ENCODE measurements at places on chromosomes 4 and X. TPM values are rescaled to one million over a fixed set of nuclear protein-coding genes. Genes with fewer than 3 reads are reported as not detected.

DNA sequence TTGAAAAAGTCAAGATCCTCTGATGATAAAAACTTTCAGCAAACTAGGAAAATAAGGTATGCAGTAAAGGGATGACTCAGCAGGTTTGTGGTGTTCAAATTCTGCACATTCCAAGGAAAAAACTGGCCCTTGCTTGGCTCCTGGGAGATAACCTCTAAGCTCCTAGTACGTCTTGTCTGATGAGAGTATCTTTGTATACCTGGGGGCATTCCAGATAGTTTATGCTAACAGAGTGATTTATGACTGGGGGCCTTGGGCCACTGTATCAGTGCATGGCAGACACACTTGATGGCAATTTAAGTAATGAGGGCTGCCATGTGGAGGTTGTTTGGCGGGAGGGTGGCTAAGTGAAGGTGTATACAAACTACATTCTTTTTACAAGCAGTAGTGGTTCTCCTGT lies 56.9 kb downstream of the NSG1 start:
- no peaks in the 10 kb centered on the region for H3K27me3 ChIP-seq
- H3K36me3 ChIP-seq, result no peaks in the 10 kb centered on the region
- peak; percentile 15 for DNase-seq
- H3K27ac ChIP-seq, result no peak overlapping the region
- H3K4me1 ChIP-seq, result no peaks in the 10 kb centered on the region
- H3K4me3 ChIP-seq, result no peak overlapping the region

DNA sequence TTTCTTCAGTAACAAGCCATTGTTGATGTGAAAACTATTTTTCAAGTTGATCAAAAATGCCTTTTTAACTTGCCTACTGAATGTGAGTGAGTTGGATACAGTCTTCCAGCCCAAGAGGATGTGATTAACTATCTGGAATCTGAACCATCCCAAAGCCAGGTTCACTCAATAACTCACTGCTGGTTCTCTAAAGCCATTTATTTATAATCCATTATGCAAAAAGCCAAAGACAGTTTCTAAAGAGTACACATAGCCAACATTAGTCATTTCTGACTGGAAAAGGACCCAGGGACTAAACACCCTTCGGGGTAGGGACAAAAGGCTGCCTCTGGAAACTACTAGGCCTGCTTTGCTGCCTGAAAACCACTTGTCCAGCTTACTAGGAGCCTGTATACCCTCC lies 109.6 kb downstream of the SHROOM4 start:
- H3K4me3 ChIP-seq, result no peak overlapping the region
- H3K27me3 ChIP-seq, result no peaks in the 10 kb centered on the region
- H3K27ac ChIP-seq, result no peak overlapping the region
- no peaks in the 10 kb centered on the region for H3K36me3 ChIP-seq
- no peaks in the 10 kb centered on the region for H3K4me1 ChIP-seq

DNA sequence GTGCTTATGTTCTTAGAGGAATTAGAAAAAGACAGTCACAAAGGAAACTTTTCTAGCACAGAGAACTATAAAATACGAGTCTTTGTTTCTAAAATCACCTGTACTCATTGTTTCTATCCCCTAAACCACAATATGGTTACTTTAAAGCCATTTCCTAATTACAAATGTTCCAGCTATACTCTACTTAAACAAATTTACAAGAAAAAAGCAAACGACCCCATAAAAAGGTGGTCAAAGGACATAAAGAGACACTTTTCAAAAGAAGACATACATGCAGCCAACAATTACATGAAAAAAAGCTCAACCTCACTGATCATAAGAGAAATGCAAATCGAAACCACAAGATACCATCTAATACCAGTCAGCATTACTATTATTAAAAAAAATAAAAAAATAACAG lies 447.3 kb downstream of the RAB28 start:
- DNase-seq, result no peak
- no peak overlapping the region for H3K4me3 ChIP-seq
- no peak overlapping the region for H3K27ac ChIP-seq
- H3K4me1 ChIP-seq, result no peaks in the 10 kb centered on the region
- H3K36me3 ChIP-seq, result no peaks in the 10 kb centered on the region

DNA sequence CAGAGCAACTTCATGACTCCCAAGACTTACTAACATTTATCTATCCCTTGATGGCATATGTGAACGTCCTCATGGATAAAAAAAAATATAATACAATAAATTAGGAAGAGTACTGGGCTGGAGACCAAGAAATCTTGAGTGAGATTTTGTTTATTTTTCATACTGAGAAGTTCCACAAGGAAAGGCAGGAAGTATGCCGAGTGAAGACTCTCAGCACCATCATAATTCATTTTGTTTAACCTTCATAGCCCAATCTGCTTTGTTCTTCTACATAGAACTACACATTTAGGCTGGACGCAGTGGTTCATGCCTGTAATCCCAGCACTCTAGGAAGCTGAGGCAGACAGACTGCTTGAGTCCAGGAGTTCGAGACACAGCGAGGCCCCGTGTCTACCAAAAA lies 198.3 kb downstream of the NSUN7 start:
- H3K4me3 ChIP-seq, result no peak overlapping the region
- no peak overlapping the region for H3K27ac ChIP-seq
- no peak for DNase-seq

DNA sequence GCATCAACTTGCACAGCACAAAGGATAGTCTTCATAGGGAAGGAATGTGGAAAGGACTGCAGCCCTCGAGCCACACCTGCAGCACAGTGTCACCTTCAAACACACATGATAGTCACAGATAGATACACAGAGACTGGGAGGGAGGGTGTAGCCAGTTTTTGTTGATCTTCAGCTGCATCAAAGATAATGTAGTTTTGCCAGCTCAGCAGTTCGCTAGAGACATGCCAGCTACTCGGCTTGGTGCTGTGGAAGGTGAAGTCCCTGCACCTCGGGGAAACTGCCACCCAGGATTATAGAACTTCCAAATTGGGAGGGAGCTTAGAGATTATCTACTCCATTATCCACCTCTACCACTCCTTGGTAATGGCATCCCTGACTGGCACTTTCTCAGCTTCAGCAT lies 92.9 kb upstream of the PAK3 start:
- no peaks in the 10 kb centered on the region for H3K4me1 ChIP-seq
- no peak for DNase-seq
- no peak overlapping the region for H3K27ac ChIP-seq
- H3K4me3 ChIP-seq, result no peak overlapping the region
- H3K27me3 ChIP-seq, result no peaks in the 10 kb centered on the region
- H3K36me3 ChIP-seq, result no peaks in the 10 kb centered on the region

DNA sequence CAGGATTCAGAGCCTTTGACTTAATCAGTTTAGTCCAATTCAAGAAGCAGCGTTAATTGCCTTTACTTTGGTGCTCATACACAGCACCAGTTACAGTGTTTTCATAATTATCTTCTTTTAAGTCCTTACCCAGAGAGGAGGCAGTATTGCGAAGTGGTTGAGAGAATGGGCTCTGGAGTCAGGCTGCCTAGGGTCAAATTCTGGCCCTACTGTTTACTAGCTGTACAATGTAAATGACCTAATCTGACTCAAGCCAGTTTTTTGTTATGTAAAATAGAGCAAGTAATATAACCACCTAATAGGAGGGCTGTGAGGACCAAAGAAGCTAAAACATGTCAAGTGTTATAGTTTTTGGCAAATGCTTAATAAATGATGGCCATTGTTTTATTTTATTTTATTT lies 27.6 kb downstream of the WDR44 start:
- no peak overlapping the region for H3K4me3 ChIP-seq
- no peak overlapping the region for H3K27ac ChIP-seq
- DNase-seq, result no peak
- no peaks in the 10 kb centered on the region for H3K36me3 ChIP-seq
- no peaks in the 10 kb centered on the region for H3K4me1 ChIP-seq
- H3K27me3 ChIP-seq, result no peaks in the 10 kb centered on the region

DNA sequence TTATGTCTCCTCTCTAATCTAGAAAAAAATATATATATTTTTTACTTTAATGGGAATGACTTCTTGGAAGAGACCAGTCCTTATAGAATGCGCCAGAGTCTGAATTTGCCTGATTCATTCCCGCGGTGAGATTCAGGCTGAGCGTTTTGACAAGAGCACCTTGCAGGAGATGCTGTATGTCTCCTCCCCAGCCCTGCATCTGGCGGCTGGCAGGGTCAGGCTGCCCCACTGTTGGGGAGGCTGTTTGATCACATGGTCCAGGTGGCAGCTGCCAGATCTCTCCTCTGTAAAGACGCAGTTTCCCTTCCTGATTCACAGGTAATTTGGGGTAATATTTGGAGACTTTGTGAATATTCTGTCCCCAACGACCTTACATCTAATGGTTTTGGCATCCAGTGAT lies 9.7 kb downstream of the PDZD4 start:
- DNase-seq, result no peak
- H3K36me3 ChIP-seq, result no peaks in the 10 kb centered on the region

RNF128 gene
- total RNA-seq, result not detected

CRMP1 gene
- total RNA-seq, result not detected

RXFP1 gene
- total RNA-seq, result not detected

HAND2 gene
- not detected for total RNA-seq

SSX2B gene
- total RNA-seq, result not detected
